ENCODE measurements at places on chromosomes 3 and 15.
A peak's percentile ranks its signal among the peaks of the same experiment; 100 is the strongest.

- DNase-seq, result no peak
These were observed 61.3 kb upstream of the TAMM41 start for GRCh38 chr3:11907667-11908660.

GRCh38 chr15:55615445-55615844 is 27.3 kb upstream of the PYGO1 start:
- DNase-seq, result no peak

- peak; percentile 47 for DNase-seq
These were observed at the start of gene FOXP1 for GRCh38 chr3:71583566-71584393. TSS of gene FOXP1 (minus strand) at chr3:71583728. CDS start at chr3:71198381, 385,347 bp downstream.

- DNase-seq, result no peak
These were observed 48.3 kb downstream of the MITF start for GRCh38 chr3:69787436-69788168.

GRCh38 chr3:129623447-129624118 is 17.1 kb upstream of the PLXND1 start:
- DNase-seq, result no peak

GRCh38 chr3:89434621-89435380 is 327.4 kb downstream of the EPHA3 start:
- DNase-seq, result no peak

DNA sequence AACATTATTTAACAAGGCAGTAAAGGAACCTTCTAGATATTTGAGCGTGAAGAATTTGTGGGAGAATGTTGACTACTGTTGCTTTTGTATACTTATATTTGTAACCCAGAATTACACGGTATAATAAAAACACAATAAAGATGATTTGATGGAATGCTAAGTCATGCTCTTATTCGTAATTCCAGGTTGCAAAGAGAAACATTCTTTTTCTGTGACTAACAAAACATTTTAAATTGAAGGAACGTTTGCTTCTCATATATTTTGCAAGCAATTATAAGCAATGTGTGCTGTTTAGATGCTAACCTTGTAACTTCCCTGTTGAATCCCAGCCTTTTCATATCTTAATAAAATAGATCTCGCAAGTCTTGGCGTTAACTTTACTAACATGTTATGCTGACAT is 124.4 kb upstream of the CGNL1 start:
- DNase-seq, result no peak

GRCh38 chr3:133700351-133700750 is 38.6 kb upstream of the TOPBP1 start:
- no peak for DNase-seq

DNA sequence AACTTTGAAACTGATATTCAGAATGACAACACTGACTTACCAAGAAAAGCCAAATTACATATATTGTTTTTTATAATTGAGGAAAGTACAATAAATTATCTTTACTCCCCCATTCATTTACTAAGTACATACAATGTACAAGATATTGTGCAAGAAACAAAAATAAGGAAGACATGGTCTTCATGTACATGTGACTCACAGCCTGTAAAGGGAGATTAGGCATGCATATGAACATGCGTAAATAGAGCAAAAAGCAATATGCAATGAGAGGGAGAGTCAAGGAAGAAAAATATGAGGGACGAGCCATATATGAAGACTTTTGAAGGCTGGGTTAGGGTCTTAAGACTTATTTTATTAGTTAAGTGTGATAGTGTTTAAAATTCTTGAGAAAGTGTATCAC is 258.4 kb downstream of the GBE1 start:
- no peak for DNase-seq

GRCh38 chr15:73621286-73621826 is 11.8 kb downstream of the NPTN start:
- no peak for DNase-seq

- no peak for DNase-seq
These were observed 822.3 kb upstream of the CFAP20DC start for GRCh38 chr3:59872128-59872527.

DNA sequence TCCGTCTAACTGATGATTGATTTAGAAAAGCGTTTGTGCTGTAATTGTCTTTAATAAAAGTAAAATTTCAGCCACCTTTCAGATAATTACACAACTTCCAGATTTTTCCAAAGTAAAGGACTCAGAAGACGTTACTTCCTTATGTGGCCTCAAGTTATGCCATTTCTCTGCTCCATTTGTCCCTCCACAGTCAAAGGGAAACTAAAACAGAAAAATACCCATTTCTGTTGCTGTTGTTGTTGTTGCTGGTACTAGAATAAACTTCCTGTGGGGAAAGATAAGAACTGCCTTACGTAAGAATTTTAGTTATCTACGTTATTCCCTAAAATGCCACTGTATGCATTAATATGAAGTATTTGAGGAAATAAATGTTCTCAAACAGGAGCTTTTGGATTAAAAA is 153.9 kb downstream of the P3H2 start:
- no peak for DNase-seq

DNA sequence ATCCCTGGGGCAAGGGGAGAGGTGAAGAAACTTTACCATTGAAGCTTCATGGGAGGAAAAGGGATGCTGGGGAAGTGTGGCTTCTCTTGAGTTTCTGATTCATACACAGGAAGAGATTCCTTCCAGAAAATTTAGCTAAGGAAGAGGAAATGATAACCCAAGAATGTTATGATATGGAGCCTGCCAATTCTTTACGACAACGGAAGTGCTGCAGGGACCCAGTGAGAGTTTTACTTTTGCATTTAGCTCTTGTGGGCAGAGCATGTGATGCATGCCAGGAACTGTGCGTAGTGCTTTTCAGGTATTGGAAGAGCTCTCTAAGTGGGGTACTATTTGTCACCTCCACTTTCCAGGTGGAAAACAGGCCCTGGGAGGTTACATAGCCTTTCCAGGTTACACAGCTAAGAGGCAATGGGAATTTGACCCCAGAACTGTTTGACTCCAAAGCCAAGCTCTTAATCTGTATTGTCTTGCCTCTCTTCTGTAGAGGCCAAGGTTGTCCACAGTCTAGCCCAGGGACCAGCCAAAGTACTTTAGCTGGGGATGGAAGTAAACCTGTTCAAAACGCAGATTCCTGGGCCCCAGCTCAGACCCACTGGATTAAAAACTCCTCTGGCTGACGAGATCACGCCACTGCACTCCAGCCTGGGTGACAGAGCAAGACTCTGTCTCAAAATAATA is 23.0 kb downstream of the CMTM7 start:
- DNase-seq, result no peak

DNA sequence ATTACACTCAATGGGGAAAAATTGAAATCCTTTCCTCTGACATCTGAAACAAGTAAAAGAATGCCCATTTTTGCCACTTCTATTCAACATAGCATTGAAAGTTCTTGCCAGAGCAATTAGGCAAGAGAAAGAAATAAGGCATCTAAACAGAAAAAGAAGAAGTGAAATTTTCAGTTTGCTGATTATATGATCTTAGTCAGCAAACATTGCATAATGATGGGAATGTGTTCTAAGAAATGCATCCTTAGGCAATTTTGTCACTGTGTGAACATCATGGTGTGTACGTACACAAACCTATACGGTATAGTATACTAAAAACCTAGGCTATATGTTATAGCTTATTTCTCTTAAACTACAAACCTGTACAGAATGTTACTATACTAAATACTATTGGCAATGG is 278.0 kb downstream of the CGGBP1 start:
- no peak for DNase-seq

DNA sequence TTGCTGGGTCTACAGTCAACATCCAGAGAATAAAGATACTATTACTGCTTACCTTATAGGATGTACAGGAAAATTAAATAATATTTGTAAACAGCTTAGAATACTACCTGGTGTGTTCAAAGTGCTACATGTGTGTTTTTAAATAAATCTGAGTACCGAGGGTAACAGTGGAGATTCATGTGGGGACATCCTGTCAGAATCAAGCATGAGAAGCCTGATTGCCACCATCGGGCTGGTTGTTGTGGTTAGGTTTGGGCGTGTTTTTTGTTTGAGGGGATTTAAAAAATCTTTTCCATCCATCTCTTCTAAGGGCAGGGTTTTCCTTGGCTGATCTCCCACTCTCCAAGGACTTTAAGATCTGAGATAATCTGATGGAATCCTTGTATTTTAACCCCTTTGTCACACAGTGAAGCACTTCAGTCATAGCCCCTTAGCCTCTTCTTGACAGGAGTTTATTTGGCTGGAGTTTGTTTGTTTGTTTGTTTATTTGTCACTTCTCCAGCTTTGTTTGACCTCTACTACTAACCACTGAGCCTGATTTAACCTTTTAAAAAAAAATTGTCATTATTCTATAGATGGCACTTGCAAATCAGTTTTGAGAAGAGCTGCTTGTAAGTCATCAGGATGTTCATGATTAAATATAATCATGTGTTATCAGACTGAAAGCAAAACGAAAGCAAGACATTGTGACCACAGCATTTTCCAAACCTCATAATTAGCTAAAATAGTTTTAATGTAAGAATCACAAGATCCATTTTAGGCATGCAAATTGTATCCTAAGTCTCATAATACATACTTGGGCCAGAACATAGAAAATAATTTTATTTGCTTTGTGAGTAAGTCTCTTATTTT is 72.8 kb upstream of the RARB start:
- DNase-seq, result no peak

- no peak for DNase-seq
These were observed 49.2 kb upstream of the LDHAL6B start for GRCh38 chr15:59157396-59157795.

GRCh38 chr15:39404767-39405181 is 176.1 kb upstream of the THBS1 start:
- no peak for DNase-seq

- DNase-seq, result no peak
These were observed 13.1 kb upstream of the ANP32A start for GRCh38 chr15:68833700-68834331.

GRCh38 chr3:2568156-2568555 is 469.5 kb downstream of the CNTN4 start:
- DNase-seq, result no peak

DNA sequence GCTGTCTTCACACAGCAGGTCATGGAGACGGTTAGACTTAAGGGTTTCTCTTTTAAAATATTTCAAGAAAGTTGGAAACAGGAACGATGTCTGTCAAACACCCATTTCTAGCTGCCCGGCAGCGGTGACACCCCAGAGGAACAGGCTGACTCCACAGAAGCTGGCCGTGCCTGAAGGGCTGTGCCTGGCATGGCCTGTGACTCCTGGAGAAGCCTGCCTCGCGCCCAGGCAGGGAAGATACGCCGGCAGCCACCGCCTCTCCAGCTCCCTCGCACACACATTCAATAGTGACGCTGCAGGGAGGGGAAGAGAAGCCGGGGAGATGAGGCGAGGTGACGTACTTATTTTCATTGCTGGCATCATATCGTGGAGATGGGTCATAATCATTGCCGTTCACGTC is 59.9 kb downstream of the PCSK6 start:
- no peak for DNase-seq

DNA sequence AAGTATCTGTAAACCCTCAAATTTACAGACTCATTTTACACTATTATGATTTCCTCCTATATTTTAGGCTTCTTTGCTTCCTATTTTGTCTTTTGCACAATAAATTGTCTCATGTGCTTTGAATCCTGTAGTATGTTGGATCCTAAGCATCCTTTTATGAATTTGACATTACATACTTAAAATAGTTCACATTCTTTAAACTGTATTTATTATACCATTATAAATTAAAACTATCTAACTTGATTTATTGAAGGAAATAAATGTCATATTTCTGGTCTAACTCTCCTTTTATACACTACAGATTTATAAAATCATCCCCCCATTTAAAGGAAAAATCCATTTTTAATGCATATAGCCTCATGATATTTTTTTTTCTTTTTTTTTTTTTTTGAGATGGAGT is 32.6 kb downstream of the EHHADH start:
- DNase-seq, result no peak

DNA sequence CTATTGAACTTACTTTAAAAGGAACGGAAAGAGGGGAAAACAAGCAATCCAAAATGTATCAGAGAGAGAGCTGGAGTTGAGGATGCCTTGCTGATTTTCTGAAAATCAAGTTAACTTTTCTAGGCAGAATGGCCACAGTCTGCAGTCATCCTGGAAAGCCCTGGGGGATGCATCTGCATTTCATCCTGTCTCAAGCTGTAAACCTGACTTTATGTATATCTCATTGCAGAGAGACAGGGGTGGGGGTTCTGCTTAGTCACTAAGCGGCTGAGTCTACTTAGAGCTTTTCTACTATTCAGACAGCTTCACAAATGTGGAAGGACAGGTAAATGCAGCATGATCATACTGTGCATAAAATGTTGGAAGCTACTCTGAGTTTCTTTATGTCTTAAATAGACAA is 41.4 kb downstream of the MRPS25 start:
- DNase-seq, result no peak

DNA sequence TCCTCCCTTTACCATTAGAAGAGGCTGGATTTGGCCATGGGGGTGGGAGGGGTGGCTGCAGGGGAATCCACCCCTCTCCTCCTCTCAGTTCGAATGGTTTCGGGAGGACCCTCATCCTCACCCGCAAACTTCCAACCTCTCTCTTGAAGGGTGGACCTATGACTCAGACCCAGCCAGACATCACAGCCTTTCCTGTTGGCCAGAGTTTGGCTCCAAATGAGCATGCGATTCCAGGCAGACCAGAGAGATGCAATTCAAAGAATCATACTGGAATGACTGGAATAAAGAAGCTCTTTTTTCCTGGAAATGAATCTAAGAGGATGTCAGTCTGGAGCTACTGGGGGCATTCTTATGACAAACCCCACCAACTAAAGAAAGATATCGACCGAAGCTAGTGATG is 516.7 kb upstream of the MDFIC2 start:
- DNase-seq, result no peak

DNA sequence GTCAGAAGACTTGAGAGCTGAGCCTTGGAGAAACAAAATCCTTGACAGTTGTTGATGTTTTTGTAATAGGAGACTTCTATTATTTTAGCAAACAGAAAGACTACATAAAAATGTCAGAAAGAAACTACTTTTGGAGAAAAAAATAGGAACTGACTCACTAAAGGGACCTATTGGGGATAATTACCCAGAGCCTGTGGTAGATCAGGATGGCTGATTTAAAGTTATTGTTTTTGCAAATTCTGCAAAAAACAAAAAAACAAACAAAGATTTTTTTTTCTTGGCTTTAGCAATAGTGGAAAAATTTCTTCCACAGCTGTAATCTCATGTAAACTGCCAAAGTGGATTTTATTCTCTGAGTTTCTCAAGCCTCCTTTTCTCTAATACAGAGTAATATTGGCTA is 101.5 kb upstream of the SATB1 start:
- DNase-seq, result no peak

- DNase-seq, result no peak
These were observed 5.6 kb downstream of the SLC25A38 start for GRCh38 chr3:39388741-39389248.

GRCh38 chr15:100341239-100341749 is 481 bp downstream of the ADAMTS17 start:
- no peak for DNase-seq

Data from activated CD4-positive, alpha-beta T cell treated with anti-CD3 and anti-CD28 coated beads, Interleukin-2, amount 50 U/mL, for 24 hours (primary cell).